ENCODE measurements at places on chromosomes 12 and 14. TPM values are rescaled to one million over a fixed set of nuclear protein-coding genes. Genes with fewer than 3 reads are reported as not detected.

The SRRM4 gene
- not detected for total RNA-seq

GRCh38 chr12:122929812-122930211 is 33.9 kb upstream of the VPS37B start:
- DNase-seq = no peak

The KRT73 gene
- total RNA-seq = not detected

DNA sequence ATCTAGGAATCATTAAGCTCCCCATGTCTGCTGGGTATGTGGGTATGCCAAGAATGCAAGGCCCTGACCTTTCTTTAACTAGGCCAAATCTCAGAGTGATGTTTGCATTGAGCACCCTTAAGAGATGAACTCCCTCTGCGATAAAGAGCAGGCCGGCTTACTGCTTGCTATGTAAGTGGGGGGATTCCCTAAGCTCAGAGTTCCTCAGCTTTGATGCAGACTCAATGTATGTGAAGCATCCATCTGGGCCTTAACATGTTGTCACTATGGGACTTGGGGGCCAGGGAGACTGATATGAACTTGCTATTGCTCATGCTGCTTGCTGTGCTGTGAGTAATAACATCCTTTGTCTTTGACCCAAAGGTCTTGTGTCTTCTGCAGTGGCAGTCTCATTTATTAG is 149.7 kb downstream of the C12orf75 start:
- no peak for DNase-seq

GRCh38 chr12:44960423-44960822 is 84.3 kb upstream of the NELL2 start:
- no peak for DNase-seq

The OR2AP1 gene
- not detected for total RNA-seq

- no peak for DNase-seq
These were observed 17.5 kb downstream of the POLE2 start for GRCh38 chr14:49670475-49670874.

DNA sequence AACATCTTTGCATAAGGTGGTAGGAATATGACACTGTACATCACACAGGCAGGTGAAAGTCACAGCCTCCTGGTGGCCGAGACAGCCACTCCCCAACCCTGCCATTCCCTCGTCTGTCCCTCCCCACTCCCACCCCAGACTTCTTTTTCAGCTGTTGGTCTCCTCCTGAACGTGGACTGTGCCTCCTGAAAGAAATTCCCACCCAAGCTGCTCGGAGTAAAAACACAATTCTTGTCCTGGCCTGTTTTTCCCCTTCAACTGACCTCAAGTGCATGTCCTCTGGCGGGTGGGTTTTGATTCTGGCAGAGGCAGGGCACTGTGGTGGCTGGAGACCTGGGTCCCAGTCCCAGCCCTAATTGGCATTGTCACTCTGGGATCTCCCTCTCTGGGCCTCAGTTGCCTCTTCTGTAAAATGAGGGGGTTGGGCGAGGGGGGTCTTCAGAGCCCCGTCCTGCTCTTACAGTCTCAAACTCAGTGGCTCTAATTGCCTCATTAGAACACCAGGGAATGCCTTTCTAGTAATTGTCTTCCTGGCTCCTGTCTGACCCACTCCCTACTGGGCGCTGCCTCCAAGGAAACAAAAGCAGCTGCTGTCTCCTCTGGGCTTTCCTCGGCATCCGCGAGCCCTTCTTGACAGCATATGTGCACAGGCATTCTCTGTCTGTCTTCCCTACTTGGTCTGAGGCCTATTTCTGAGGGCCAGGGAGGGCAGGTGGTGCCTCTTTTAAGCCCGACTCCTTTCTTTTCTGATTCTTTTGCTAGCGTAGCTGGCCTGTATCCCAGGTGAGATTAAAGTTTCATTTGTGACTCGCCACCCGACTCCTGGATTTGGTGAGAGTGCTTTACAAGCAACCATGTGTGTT is 186.6 kb upstream of the RMST start:
- DNase-seq = no peak

GRCh38 chr12:132550014-132550802 is 60.2 kb downstream of the LRCOL1 start:
- DNase-seq = no peak

DNA sequence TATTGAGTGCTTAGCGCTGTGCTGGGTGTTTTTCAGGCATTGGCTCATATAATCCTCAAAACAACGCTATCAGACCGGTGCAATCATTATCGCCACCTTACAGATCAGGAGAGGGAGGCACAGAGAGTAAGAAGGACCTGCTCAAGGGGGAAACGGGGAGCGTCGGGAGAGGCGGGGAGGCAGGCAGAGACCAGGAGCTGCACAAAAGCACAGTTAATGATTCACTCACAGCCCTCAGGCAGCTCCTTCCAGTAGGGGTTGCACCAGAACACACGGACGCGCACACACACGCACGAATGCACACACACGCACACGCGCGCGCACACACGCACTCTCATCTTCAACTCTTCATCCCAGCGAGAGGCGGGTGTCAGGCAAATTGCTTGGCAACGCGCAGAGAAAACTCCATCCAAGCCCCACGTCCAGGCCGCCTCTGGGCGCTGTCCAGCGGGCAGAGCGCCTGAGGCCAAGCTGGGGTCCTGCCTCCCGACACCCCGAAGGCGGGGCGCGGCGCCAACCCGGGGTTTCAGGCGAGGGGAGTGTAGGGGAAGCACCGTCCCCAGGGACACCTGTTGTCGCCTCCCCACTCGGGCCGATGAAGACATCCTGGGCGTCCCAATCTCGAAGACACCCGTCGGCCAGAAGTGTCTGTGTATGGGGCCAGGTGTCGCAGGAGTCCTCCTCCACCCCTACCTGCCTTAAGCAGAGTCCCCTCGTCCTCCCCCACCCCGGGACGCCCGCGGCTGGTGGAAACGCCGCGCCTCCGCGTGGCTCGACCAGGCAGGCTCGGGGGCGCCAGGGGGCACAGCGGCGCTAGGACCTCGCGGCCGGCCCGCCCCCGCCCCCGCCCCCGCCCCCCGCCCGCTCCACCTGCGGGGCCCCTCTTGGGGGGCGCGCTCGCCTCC is 35.5 kb upstream of the STON2 start:
- peak; percentile 14 for DNase-seq
